A549 treated with RU486 at 1 μM for 4 hours (cell line): ENCODE measurements at places on chromosomes 5 and 9. TPM values are rescaled to one million over a fixed set of nuclear protein-coding genes. Genes with fewer than 3 reads are reported as not detected.

CLIC3 gene
- 2.0 to 3.7 TPM (median 3.4 TPM) in 5 replicates for total RNA-seq

SARDH gene
- 0.05 to 0.18 TPM (median 0.07 TPM) in 3 of 5 replicates, not detected in the others for total RNA-seq

PCDHB12 gene
- total RNA-seq, result 0.05 to 0.09 TPM in 2 of 5 replicates, not detected in the others

ARRDC1 gene
- total RNA-seq, result 19.3 to 30.4 TPM (median 28.1 TPM) in 5 replicates

TSLP gene
- total RNA-seq, result not detected in 5 replicates
